Activated CD4-positive, alpha-beta memory T cell treated with anti-CD3 and anti-CD28 coated beads for 36 hours (primary cell): ENCODE measurements at places on chromosomes 13 and 19. TPM values are rescaled to one million over a fixed set of nuclear protein-coding genes. Genes with fewer than 3 reads are reported as not detected.

DNA sequence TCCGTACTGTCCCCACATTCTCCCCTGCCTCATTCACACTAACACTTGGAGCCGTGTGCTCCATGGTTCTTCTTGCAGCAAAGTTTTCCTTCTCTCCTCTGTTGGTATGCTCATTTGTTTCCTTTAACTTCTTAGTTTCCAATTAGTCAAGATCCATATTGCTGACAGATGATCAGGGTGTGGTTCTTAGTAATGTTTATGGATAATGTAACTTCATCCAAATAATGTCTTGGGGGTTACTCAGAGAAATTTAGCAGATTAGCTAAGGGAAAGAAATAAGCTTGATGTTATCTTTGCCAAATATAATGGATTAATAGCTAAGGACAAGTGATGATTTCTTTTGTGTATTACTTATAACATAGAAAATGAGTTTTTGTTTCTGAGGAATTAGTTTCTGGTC, 174.4 kb downstream of the NUFIP1 start:
- no peak for DNase-seq
- peaks cover 25% of the 10 kb centered on the region for H3K27me3 ChIP-seq
- peaks cover 22% of the 10 kb centered on the region for H3K4me1 ChIP-seq
- no peak overlapping the region for H3K4me3 ChIP-seq
- no peak overlapping the region for H3K27ac ChIP-seq

- no peak for DNase-seq
- H3K27me3 ChIP-seq: no peaks in the 10 kb centered on the region
- H3K4me3 ChIP-seq: no peak overlapping the region
- H3K36me3 ChIP-seq: no peaks in the 10 kb centered on the region
- peaks cover 6% of the 10 kb centered on the region for H3K4me1 ChIP-seq
Observed at GRCh38 chr19:1163283-1163933, 10.7 kb downstream of the SBNO2 start.

- H3K27me3 ChIP-seq: peaks cover 28% of the 10 kb centered on the region
- peak; percentile 21 for DNase-seq
- H3K36me3 ChIP-seq: no peaks in the 10 kb centered on the region
- H3K4me3 ChIP-seq: no peak overlapping the region
Observed at GRCh38 chr19:54606891-54607784, 13.7 kb downstream of the LILRA1 start.

- H3K27me3 ChIP-seq: peaks cover 52% of the 10 kb centered on the region
- no peaks in the 10 kb centered on the region for H3K36me3 ChIP-seq
- peaks cover 16% of the 10 kb centered on the region for H3K4me1 ChIP-seq
- no peak overlapping the region for H3K4me3 ChIP-seq
- peak; percentile 78 for DNase-seq
- H3K27ac ChIP-seq: no peak overlapping the region
Observed at GRCh38 chr19:46265217-46265828, 31.5 kb upstream of the HIF3A start.

DNA sequence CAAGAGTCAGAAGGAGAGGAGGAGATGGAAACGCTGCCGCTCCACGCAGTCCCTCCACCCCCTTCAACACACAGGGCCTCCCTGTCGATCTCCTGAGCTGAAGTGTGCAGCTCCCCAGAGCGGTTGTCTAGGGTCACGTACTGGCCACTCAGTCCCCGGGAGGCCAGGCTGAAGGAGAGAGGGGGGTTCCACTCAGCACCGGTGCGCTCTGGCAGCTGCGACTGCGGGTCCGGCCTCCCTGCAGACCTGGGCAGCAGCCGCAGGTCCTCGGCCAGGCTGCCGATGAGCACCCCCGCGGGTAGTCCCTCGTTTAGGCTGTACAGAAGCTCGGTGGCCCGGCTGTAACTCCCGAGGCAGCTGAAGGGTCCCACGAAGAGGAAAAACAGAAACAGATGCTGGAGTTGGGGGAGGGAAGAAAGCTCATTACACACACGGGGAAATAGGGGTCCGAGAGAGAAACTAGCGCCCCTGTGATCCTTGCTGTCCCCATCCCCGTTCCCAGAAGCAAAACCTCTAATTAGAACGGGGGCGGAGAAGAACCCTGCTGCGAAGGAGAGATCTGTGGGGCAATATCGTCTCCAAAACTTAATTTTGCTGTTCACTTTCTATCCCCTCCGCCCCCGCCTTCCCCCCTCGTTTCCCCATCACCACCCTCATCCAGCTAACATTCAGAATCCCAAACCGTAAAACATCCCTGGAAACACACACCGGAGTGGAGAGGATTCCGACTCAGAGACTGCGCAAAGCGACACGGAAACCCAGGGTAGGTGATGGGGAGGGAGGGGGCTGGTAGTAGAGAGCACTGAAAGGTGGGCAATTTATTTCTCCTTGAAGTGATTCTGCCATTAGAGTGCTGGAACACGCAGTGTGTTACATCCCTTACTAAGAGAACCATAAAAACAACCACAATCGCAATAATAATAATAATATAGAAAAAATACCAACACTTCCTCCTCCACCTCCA, 1.8 kb downstream of the PCDH20 start:
- H3K27me3 ChIP-seq: peaks cover 19% of the 10 kb centered on the region
- no peak overlapping the region for H3K4me3 ChIP-seq
- no peak for DNase-seq
- H3K27ac ChIP-seq: no peak overlapping the region
- no peaks in the 10 kb centered on the region for H3K4me1 ChIP-seq

- no peaks in the 10 kb centered on the region for H3K27me3 ChIP-seq
- H3K4me3 ChIP-seq: peak overlapping the region; percentile 35
- no peaks in the 10 kb centered on the region for H3K36me3 ChIP-seq
- no peak overlapping the region for H3K27ac ChIP-seq
- H3K4me1 ChIP-seq: peaks cover 8% of the 10 kb centered on the region
Observed at GRCh38 chr19:10478903-10479384, 24.2 kb downstream of the KEAP1 start.

- no peak overlapping the region for H3K27ac ChIP-seq
- DNase-seq: no peak
- no peaks in the 10 kb centered on the region for H3K36me3 ChIP-seq
- peaks cover 8% of the 10 kb centered on the region for H3K27me3 ChIP-seq
Observed at GRCh38 chr13:106423530-106423929, 111.9 kb downstream of the EFNB2 start.

DNA sequence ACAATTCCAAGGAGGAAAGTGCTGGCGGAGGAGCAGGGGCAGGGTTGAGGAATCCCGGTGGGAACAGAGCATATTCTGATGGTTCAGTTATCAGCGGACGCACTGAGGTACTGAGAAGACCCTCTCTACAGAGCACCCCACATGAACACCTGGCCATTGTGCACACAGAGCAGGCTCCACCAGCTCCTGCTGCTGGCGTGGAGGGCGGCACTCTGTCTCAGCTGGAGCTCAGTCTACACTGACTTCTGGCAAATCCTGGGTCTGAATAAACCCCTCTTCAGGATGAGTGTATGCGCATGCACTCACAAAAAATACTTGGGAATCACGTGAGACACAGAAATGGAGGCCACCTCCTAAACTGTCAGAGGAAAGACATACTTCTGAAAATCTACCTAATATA, 114.4 kb upstream of the IRS2 start:
- H3K4me3 ChIP-seq: no peak overlapping the region
- no peaks in the 10 kb centered on the region for H3K36me3 ChIP-seq
- H3K4me1 ChIP-seq: no peaks in the 10 kb centered on the region
- DNase-seq: no peak

- H3K36me3 ChIP-seq: no peaks in the 10 kb centered on the region
- peaks cover 6% of the 10 kb centered on the region for H3K4me1 ChIP-seq
- H3K4me3 ChIP-seq: no peak overlapping the region
- H3K27me3 ChIP-seq: peaks cover 22% of the 10 kb centered on the region
- no peak for DNase-seq
Observed at GRCh38 chr19:4279267-4279529, 132 bp downstream of the SHD start.

DNA sequence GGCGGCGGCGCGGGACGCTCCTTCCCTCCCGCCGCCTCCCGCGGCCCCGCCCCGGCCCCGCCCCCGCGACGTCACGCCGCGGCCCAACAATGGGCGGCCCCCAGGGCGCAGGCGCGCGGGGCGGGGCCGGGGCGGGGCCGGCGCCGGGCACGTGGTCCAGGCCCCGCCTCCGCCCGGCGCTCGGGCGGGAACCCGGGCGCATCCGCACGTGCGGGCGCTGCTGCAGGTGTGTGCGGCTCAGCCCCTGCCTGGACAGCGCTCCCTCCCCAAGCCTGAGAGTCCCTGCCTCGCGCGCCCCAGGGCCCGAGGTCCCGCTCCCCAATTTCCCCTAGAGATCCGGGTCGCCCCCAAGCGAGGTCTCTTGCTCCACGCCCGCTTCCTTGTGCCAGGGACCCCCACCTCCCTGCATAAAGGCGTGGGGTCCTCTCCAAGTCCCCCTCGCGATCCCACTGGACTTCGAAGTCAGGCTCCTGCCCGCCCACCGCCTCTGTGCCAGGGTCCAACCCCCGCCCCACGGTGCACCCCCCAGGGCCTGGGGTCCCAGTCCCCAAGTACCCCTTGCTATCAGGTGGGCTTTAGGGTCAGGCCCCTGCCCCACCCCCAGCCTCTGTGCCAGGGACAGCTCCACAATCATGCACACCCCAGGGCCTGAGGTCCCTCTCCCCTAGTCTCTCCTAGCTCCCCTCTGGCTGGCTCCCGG, at the start of gene MEX3D:
Gene MEX3D, minus strand, starts transcription at position 6 of the 700 bp plus-strand sequence. CDS start 267 bp downstream, outside the sequence.
- peaks cover 7% of the 10 kb centered on the region for H3K27me3 ChIP-seq
- H3K4me3 ChIP-seq: peak within 1 kb of the TSS; percentile 43
- H3K4me1 ChIP-seq: no peaks in the 10 kb centered on the region
- H3K36me3 ChIP-seq: no peaks in the 10 kb centered on the region
- DNase-seq: peak; percentile 82

GRCh38 chr13:30323524-30323923, 16.2 kb upstream of the KATNAL1 start:
- no peaks in the 10 kb centered on the region for H3K36me3 ChIP-seq
- no peaks in the 10 kb centered on the region for H3K4me1 ChIP-seq
- H3K27ac ChIP-seq: no peak overlapping the region
- H3K4me3 ChIP-seq: no peak overlapping the region
- DNase-seq: no peak
- H3K27me3 ChIP-seq: no peaks in the 10 kb centered on the region

- no peak overlapping the region for H3K27ac ChIP-seq
- no peaks in the 10 kb centered on the region for H3K36me3 ChIP-seq
- H3K4me1 ChIP-seq: no peaks in the 10 kb centered on the region
- no peak overlapping the region for H3K4me3 ChIP-seq
Observed at GRCh38 chr13:39224671-39225240, 186.5 kb downstream of the NHLRC3 start.

GRCh38 chr19:12495002-12495802, 10.6 kb upstream of the ZNF709 start:
- no peaks in the 10 kb centered on the region for H3K27me3 ChIP-seq
- H3K36me3 ChIP-seq: no peaks in the 10 kb centered on the region
- H3K4me3 ChIP-seq: peak overlapping the region; percentile 86
- peak; percentile 98 for DNase-seq
- peaks cover 12% of the 10 kb centered on the region for H3K4me1 ChIP-seq

GRCh38 chr19:32458500-32459123, 53.0 kb downstream of the DPY19L3 start:
- H3K36me3 ChIP-seq: peaks cover 8% of the 10 kb centered on the region
- no peak overlapping the region for H3K4me3 ChIP-seq
- H3K27me3 ChIP-seq: no peaks in the 10 kb centered on the region
- no peak overlapping the region for H3K27ac ChIP-seq

DNA sequence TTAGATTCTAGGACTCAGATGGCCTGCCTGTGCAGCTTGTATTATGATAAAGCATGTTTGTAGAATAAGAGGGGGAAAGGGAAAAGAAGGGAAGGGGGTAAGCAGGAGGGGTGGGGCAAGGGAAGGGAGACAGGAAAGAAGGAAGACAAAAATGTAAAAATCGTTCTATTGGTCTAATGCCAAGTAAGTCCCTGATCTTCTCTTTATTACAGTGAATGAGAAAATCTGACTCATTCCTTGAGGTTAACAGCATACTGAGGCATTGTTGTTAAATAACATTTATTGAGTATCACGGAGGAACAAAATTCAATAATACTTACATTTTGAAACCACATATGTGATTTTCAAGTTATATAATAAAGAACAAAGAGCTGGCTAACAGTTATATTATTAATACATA, 1534.7 kb downstream of the OLFM4 start:
- no peaks in the 10 kb centered on the region for H3K4me1 ChIP-seq
- no peak overlapping the region for H3K27ac ChIP-seq
- DNase-seq: no peak

GRCh38 chr19:31349160-31349881, at the start of gene TSHZ3:
Gene TSHZ3, minus strand, starts transcription at chr19:31349436. Its CDS starts 217 bp downstream, at chr19:31349219.
- peak; percentile 67 for DNase-seq
- H3K27me3 ChIP-seq: peaks cover 49% of the 10 kb centered on the region
- H3K4me1 ChIP-seq: peaks cover 38% of the 10 kb centered on the region

GRCh38 chr19:49684983-49685553, 4.3 kb upstream of the ADM5 start:
- H3K36me3 ChIP-seq: peaks cover 54% of the 10 kb centered on the region
- DNase-seq: no peak
- H3K27me3 ChIP-seq: no peaks in the 10 kb centered on the region
- H3K27ac ChIP-seq: no peak overlapping the region
- peaks cover 23% of the 10 kb centered on the region for H3K4me1 ChIP-seq

DNA sequence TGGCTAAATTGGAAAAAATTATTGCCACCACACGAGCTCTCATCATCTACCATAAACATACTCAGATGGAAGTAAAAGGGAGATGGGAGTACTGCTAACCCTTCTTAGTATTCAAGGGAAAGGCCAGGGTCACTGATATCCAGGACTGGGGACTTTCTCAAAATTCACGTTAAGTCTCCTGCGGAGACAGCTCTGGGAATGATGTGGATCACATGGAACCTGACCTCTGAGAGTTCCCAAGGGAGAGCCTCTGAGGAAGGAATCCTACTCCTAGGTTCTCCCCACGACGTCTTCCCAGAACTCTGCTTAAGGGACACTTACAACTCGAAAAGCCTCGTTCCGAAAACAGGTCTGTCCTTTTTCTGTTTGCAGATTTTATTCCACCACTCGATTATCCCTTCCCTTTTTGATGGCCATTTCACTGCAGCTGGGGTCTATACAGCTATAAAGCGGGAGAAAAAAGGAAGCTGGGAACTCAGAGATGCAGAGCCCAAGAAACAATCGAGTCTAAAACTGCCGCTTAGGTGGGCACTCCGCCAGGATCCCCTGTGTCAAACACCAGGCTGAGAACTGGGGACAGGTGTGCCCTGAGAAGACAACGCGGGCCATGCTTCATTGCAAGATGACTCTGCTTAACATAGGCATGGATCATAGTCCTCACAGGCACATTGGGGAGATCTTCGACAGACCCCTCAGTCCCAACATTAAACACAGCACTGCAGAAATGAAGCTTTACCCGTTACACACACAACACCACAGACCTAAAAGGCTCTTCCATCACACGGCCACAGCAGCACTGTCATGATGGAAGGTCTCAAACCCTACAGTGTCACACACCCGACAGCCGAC, 823 bp upstream of the ZNF567 start:
- H3K4me3 ChIP-seq: peak overlapping the region; percentile 99
- peak overlapping the region; percentile 90 for H3K27ac ChIP-seq
- H3K27me3 ChIP-seq: no peaks in the 10 kb centered on the region
- peaks cover 55% of the 10 kb centered on the region for H3K36me3 ChIP-seq
- peaks cover 24% of the 10 kb centered on the region for H3K4me1 ChIP-seq

The OR7C1 gene
- not detected for total RNA-seq

The PCDH9 gene
- total RNA-seq: 0.02 TPM

The ZNF470 gene
- total RNA-seq: 1.7 TPM

The ZNF578 gene
- total RNA-seq: 0.78 TPM

The MCEMP1 gene
- not detected for total RNA-seq

The TMPRSS9 gene
- total RNA-seq: not detected
